ENCODE measurements at places on chromosomes 3 and 15. TPM values are rescaled to one million over a fixed set of nuclear protein-coding genes. Genes with fewer than 3 reads are reported as not detected.

The ZNF502 gene
- 3.9 TPM for total RNA-seq

The LSMEM2 gene
- total RNA-seq: not detected

The SCN11A gene
- total RNA-seq: not detected

The DNASE1L3 gene
- total RNA-seq: not detected

The IMPG2 gene
- total RNA-seq: 0.03 TPM

The UACA gene
- total RNA-seq: 45.8 TPM
